ENCODE measurements at places on chromosomes 16 and 17.
A peak's percentile ranks its signal among the peaks of the same experiment; 100 is the strongest.

DNA sequence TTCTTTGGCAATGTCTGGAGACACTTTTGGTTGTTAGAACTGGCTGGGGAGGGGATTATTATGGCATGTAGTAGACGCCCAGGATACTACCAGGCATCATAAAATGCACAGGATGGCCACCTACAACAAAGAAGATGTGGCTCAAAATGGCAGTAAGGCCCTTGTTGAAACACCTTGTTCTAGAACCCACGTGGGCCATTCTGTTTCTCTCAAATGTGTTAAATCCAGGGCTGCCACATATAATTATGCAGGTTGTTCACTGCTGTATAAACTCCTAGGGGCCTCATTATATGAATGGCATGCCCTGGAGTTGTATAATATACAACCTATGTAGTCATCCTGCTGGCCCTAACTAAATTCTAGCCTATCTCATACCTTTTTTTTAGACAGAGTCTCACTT lies 123.5 kb upstream of the HAS3 start:
- DNase-seq, result no peak

DNA sequence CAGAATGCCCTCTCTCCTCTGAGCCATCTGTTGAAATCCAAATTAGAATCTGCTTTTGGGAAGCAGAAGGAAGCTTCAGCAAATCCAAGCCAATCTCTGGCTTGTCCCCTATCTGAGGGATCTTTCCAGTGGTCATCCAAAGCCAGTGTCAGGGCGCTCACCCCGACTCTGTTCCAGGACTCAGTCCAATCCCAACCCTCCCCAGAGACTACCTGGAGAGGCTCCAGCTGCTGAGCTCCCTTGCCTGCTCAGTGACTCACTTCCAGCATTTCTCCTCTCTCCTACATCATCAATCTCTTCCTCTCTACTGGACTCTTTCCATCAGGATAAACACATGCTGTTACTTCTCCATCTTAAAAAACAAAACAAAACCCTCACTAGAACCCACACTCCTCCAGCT lies 2.4 kb downstream of the MATCAP1 start:
- DNase-seq, result peak; percentile 65

- no peak for DNase-seq
Observed at GRCh38 chr16:83842291-83842690, 34.5 kb downstream of the HSBP1 start.

DNA sequence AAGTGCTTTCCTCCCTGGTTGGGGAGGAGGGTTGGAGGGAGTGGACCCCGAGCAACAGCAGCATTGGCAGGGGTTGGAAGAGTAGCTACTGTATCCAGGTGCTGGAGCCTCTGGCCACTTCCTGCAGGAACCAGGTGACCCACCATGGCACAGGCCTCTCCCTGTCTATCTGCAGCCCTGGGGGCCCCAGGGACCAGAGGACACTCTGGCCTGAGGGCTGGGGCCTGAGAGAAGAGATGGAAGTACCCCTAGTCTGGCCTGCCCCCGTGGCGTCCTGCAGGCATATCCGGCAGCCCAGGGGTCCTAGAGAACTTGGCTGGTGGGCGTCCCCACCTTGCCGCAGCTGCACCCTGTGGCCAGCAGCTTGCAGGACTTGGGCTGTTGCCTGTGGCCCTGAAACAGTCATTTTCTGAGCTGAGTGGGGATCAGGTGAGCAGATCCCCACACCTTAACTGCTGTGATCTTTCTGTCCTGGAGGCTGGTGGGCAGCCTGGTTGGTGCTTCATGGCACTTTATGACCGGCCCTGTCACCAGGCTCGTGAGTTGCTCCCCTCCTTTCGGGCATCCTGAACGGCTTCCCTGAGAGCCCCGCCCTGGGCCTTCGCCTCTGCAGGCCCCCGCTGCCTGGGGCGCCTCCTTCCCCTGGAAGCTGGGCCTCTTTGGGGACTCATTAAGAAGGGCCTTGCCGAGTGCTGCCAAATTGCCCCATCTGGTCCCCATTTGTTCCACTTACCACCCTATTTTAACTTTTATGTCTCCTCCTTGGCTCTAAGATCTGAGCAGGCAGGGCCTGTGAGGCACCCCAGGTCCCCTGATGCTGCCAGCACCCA lies 298.6 kb downstream of the SEC14L1 start:
- no peak for DNase-seq

DNA sequence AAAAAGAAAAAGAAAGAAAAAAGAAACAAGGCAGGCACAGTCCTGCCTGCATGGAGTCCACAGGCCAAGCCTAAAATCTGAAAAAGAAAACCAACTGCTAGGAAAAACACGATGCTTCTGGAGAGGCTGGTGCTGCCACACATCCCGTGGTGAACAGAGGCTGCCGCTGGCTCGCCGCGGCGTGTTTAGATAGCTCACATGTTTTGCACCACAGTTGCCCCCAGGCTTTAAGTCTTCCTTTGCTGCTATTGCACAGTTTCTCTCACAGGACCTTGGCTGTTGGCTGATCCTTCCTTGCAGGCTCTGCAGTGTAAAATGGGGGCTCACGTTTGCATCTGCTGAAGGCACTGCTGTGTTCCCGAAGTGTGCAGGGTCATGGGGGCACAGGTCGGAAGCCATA lies 8.6 kb downstream of the SLC6A4 start:
- no peak for DNase-seq

- DNase-seq, result peak; percentile 57
Observed at GRCh38 chr16:89343501-89344457, 126.3 kb downstream of the ZNF778 start.

- no peak for DNase-seq
Observed at GRCh38 chr17:31686495-31686894, 172.5 kb downstream of the COPRS start.

DNA sequence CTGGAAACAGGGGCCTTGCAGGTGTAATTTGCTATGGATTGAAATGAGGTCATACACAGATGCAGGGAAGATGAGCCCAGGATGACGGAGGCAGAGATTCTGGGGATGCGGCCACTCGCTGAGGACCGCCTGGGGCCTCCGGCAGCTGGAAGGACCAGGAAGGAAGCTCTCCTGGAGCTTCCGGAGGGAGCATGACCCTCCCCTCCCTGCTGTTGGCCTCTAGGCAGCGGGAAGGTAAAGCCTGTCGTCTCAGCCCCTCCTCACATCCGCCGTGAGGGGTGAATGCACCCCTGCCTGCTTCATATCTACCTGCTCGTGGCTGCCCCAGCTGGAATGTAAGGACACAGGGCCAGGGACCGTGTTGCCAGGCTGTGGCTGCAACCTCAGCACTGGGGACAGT lies 29.1 kb upstream of the ZNF469 start:
- no peak for DNase-seq

- DNase-seq, result no peak
Observed at GRCh38 chr17:68289473-68289872, 1.5 kb downstream of the SLC16A6 start.

DNA sequence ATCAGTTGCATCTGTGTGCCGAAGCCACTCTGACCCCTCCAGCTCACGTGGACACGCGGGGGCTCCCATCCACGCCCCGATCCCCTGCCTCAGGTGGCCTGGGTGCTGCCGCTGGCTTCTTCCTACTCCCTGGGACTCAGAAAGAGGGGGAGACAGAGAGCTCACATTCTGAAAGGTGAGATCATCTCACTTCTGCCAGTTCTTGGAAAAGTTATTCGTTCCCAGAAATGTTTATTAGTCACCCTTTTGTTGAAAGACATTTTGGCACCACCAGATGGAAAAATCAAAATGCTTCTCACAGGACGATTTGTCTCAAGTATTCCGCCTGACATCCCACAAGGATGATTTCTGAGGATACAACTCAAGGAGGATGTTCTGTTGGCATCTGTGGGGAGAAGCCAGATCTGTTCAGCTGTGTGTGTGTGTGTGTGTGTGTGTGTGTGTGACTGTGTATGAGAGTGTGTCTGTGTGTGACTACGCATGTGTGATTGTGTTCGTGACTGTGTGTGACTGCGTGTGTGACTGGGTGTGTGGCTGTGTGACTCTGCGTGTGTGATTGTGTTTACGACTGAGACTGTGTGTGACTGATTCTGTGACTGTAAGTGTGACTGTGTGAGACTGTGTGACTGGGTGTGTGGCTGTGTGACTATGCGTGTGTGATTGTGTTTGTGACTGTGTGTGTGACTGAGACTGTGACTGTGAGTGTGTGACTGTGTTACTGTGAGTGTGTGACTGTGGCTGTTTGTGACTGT lies 207.3 kb downstream of the NTN1 start:
- no peak for DNase-seq

- no peak for DNase-seq
Observed at GRCh38 chr16:4207229-4207628, 34.7 kb downstream of the SRL start.

GRCh38 chr16:85777583-85778310 lies 21.6 kb downstream of the EMC8 start:
- no peak for DNase-seq

GRCh38 chr17:60941028-60941427 lies 263.4 kb downstream of the BCAS3 start:
- DNase-seq, result no peak

DNA sequence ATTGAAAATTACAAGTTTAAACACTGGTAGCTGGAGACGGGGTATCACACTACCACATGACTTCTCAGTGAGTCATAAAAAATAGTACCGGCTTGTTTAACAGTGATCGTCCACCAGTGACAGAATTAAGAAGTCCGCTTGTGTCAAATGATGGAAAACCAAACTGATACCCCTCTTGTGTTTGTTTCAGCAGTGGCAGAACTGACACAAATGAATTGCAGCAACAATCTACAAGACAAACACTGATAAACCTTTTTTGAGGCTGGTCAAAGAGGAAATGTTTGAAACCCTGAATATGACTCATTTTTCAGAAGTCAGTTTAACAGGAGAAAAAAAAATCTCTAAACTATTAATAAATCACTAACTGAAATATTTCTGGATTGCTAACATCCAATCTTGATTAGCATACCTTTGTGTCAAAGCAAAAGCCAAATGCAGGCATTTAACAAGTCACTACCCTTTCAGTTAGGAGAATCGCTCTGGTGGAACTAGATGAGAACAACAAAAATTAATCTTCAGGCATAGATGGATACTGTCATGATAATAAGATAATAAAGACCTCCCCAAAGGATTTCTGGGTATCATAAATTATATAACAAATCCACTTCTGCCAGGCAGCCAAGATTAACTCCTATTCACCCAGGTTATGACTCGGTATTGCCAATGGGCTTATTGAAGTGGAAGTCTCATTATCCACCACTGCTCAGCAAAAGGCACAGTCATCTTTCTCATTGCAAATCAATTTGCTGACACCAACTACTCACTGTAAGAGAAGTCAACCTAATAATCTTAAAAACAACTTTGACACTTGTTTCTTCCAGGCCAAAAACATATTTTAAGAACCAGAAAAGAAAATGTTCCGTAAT lies 20.8 kb downstream of the DCUN1D3 start:
- DNase-seq, result no peak

- DNase-seq, result no peak
Observed at GRCh38 chr16:24986512-24987303, 28.5 kb downstream of the ARHGAP17 start.

- DNase-seq, result no peak
Observed at GRCh38 chr17:57669671-57670529, 75.2 kb downstream of the CCDC182 start.

- DNase-seq, result no peak
Observed at GRCh38 chr17:1234455-1234854, 35.8 kb upstream of the BHLHA9 start.

DNA sequence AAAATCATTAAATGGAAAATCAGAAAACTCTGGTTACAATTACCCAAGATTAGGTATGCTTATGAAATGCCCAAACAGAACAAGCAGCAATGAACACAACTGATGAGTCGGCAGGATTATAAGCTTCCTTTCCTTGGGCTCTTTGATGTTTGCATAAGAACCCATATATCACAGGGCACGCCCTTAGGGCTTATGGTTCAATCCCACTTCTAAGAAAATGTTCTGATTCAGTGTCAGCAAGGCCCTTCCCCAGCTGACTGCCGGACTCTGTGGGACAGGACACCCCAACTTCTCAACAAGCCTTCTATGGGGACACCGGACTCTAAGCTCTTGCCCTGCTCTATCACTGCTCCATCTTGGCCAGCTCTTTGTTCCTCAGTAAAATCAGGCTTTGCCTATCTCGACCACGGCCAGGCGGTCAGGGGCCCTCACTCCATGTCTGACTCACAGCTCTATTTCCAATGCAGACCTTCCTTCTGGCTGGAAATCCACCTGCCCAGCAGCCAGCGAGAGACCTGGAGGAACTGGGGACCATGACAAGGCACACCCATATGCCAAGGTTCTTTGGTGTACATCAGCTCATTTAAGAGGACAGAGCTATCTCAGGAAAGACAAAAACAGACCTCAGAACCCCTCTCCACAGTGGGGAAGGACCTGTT lies 26.8 kb downstream of the LITAFD start:
- no peak for DNase-seq

DNA sequence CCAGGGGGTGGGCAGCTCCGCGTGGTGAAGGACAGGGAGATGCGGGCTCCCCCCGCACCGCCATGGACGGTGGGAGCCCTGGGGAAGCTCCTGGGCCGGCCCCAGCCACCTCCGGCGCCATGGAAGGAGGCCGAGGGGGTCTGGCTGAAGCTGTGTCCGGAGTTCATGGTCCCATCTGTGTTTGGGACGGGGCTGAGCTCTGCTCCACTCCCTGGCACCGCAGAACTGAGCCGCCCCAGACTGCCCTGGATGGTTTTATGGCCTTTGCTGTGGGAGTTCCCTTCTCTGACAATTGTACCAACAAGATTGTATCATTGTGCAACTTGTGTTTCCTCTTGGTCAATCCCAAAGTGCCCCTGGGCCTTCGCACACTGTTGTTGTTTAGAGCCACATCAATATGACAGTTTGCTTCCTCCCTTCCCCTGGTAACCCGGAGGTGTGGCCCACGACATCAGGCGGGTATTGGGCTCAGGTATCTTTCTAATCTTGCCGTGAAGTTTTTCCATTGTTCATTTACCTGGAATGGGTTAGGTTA lies 942 bp downstream of the KRT23 start:
- DNase-seq, result no peak

- DNase-seq, result no peak
Observed at GRCh38 chr16:78365366-78365765, 265.9 kb downstream of the WWOX start.

GRCh38 chr17:45837603-45838002 lies 7.1 kb upstream of the SPPL2C start:
- no peak for DNase-seq
